ENCODE measurements at places on chromosomes 7 and 10.

DNA sequence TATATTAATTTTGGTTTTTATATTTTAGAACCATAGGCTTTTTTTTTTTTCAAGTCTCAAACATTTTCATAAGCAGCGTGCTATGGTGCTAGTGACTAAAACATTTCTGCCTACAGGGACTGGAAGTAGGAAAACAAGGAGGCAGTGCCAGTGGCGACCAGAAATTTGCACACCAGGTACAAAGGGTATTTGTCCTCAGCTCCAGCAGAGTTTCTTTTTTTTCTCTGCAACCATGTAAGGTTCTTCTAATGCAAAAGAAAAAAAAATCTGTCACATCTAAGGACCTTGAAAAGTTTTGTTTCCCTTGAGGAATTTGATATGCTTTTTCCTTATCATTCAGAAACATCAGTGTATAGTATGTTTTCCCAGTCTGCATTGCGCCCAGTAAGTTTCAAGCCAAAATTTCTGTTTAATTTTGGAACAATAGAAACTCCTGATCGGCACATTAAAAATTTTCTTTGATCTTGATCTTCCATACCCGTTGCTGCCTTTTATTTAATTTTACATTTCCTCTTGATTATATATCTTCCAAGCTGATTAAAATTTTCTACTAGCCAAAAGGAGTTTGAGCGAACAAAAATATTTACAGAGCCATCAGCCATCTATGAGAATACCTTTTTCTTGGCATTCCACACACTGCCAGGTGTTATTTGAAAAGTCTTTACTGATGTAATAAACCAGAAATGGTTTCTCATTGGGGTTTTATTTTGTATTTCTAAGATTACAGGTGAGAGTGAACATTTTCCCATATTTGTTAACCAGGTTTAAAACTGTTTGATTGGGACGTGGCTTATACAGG, 956 bp upstream of the KLHDC10 start:
- no peak for DNase-seq

DNA sequence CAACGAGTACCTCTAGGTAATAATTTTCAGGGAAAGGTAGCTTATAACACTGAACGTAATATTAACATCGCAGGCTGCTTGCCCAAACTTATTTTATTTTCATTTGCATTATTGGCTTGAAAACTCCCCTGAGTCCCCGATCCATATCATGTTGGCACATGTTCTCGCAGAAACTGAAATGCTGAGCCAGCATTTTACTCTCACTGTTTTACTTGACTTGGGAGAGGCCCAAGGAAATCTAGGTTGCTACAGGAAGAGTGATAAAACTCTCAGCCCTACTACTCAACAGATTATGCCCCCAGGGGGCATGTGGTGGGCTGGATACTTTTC, 183.5 kb upstream of the HABP2 start:
- no peak for DNase-seq

GRCh38 chr7:38846280-38846679, 62.7 kb downstream of the VPS41 start:
- DNase-seq: no peak

DNA sequence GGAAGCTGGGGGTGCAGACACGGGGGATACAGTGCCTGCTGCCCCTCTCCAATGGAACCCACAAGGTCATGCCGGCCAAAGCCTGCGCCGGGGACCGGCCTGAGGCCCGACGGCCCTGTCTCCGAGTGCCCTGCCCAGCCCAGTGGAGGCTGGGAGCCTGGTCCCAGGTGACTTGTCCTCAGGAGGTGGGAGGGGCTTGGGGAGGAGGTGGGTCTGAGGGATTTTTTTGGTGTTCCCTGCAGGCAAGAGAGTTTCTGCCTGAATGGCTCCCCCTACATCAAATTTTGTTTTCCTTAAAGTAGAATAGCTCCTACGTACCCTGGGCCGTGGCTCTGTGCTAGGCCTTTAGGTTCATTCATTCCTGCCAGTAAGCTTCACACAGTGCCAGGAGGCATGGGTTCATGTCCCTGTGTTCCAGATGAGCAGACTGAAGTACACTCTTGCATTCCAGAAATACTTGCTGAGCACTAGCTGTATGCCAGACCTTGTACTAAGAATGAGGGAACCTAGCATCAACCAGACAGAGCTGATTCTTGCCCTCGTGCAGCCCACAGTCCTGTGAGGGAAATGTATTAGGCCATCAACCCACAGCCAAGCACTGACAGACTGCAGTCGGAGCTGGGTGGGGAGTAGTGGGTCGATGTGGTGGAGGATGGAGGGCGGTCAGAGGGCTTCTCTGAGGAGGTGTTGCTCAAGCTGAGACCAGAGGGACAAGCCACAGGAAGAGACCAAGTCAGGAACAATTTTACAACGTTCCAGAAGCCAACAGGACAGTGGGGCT, 31.1 kb downstream of the TBATA start:
- no peak for DNase-seq

DNA sequence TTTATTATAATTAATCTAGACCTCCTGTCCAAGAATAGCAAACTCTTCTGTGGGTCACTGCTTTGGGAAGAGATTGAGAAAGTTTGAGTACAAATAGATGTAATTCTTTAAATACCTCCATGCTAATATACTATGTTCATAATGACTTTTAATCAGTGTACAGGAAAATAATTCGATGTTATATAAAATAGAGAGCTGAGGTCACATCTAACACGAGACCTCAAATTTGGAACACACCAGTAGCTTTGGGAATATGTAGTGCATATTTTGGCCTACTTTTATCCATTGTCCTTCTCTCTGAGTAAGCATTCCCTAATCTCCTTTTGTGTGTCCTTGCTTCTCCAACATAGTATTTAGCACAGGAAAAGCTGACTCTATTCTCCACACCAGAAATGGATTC, 27.3 kb upstream of the CABCOCO1 start:
- DNase-seq: no peak

- DNase-seq: no peak
Measured at GRCh38 chr10:75593692-75594556, 162.5 kb downstream of the LRMDA start.

- no peak for DNase-seq
Measured at GRCh38 chr7:78558566-78558965, 760.0 kb downstream of the PHTF2 start.

DNA sequence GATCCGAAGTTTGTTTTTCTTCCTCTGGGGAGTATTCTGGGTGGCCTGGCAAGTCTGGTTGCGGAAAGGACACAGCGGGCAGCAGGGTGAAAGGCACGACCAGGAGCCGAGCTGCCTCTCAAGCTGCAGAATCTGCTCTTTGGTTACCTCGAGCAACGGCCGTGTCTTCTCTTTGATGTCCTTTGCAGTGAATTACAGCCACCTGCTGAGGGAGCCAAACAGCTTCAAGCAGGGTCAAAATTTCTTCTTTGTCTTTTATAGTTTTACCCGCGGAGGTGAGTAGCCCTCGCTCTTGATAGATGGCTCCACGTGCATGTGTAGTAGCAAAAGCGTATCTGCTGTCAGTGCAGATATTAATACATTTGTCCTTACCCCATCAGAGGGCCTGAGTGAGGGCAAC, 177.3 kb upstream of the MBL2 start:
- no peak for DNase-seq

- DNase-seq: no peak
Measured at GRCh38 chr10:22998091-22998490, 70.2 kb downstream of the ARMC3 start.

- DNase-seq: no peak
Measured at GRCh38 chr10:3961082-3961481, 176.1 kb upstream of the KLF6 start.

- DNase-seq: no peak
Measured at GRCh38 chr7:100053215-100053614, 3.6 kb downstream of the ZSCAN21 start.

- DNase-seq: no peak
Measured at GRCh38 chr7:44466300-44467216, 23.9 kb downstream of the NUDCD3 start.

DNA sequence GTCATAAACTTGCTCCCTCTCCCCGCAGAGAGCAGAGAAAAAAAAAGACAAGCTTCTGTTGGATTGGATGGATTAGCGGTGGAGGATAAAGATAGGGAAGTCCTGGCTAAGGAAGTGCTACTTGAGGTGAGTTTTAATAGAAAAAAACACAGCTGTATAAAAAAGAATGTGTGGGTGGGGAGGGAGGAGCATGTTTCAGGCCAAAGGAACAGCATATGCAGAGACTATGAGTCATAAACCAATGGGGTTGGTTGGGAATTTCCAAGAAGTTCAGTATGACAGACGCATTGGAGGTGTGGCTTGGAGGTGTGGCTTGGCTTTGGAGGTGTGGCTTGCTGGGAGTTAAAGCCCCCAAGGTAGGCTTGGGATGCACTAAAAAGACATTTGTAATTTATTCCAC, 103.0 kb upstream of the LSM8 start:
- peak; percentile 51 for DNase-seq

GRCh38 chr10:122997864-122998263, 10.7 kb downstream of the IKZF5 start:
- no peak for DNase-seq

- DNase-seq: no peak
Measured at GRCh38 chr7:4803397-4804241, 28.2 kb downstream of the AP5Z1 start.

DNA sequence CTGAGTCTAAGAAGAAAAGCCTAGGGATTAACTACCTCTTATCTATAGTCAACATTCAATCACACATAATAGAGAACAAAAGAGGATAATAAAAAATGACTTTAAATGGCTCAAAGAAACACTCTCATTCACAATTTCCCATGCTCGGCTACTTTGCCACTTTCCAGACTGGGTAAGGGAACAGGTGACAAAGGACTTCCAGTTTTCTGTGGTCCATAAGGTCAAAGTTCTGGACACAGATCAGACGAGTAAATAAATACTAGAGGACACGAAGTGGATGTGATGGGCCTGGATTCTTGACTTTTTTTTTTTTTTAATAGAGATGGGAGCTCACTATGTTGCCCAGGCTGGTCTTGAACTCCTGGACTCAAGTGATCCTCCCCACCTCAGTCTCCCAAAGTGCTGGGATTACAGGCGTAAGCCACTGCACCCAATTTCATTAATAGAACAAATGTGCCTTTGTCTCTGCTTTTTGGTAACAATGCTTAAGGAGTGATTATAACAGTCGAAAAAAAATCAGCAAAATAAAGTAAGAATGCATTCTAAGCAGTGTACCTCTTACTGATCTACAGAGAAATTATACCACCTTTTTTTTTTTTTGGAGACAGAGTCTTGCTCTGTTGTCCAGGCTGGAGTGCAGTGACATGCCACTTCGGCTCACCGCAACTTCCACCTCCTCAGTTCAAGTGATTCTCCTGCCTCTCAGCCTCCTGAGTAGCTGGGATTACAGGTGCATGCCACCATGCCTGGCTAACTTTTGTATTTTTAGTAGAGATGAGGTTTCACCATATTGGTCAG, 70.6 kb downstream of the WAPL start:
- DNase-seq: no peak

DNA sequence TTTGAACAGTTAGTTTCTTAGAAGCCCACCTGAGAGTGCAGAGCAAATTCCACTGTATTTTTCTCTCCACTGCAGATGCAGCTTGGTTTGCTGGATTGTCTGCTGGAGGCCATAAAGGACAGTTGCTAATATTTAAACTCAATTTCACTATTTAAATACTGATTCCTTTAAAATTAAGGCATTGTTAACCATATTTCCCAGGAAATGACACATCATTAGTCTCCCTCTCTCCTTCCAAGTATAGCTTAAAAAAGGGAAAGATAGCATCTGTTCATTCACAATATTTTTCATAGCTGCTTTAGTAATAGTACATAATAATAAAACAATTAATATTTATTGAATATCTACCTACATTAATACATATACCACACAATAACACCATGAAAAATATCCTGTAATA, 252.9 kb downstream of the HGF start:
- DNase-seq: no peak

DNA sequence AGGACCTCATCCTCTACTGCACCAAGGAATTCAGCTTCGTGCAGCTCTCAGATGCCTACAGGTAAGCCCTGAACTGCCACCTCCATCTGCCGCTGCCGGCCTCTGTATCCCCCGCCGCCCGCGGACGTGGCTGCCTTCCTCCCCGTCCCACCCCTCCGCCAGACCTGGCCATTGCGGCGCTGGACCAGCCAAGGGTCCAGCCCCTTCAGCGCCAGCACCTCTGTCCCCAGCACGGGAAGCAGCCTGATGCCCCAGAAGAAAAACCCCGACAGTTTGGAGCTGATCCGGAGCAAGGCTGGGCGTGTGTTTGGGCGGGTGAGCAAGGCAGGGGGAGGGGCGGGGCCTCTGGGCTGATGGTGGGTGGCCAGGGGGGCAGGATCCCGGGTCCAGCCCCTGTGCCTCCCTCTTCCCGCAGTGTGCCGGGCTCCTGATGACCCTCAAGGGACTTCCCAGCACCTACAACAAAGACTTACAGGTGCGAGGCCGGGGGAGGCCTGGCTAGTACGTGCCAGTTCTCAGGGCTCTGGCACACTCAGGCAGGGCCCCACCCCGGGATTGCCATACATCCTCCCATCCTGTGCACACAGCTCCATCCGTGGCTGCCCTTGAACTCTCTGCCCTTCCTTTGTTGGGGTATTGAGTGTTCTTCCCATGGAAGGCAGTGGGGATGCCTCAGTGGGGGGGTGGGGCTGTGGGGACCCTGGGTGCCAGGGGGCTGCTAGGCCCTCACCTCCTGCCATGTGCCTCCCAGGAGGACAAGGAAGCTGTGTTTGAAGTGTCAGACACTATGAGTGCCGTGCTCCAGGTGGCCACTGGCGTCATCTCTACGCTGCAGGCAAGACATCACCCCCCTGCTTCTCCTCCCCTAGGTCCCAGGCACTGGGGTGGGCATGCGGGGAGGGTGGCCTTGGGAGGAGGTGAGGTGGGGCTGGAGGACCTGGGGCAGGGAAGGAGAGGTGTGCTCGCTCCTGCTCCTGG, 13.5 kb downstream of the ASL start:
- no peak for DNase-seq

- DNase-seq: no peak
Measured at GRCh38 chr7:140738280-140738679, 41.8 kb downstream of the NDUFB2 start.

DNA sequence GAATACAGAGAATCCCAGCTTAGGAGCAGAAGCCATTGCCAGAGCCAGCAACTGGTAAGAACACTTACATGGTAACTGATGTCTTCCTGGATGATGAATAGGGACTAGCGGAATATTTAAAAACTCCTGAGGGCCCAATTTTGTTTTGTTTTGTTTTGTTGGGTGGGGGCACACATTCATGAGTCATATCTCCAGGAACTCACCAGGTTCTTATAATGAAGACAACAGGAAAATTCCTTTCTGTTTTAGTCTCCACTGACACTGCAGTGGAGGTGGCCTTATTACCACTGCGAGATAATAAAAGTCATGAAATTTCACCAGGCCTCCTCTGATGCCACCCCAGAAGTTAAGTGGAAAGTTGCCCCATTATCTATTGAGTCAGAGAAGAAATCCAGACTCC, 6.6 kb upstream of the CUZD1 start:
- DNase-seq: no peak

All from stimulated activated CD4-positive, alpha-beta T cell treated with anti-CD3 and anti-CD28 coated beads, Interleukin-2, amount 100 ng/mL, for 24 hours (primary cell).